Myocyte (in vitro differentiated cells): ENCODE measurements at places on chromosomes 12 and 14.
A peak's percentile ranks its signal among the peaks of the same experiment; 100 is the strongest.

DNA sequence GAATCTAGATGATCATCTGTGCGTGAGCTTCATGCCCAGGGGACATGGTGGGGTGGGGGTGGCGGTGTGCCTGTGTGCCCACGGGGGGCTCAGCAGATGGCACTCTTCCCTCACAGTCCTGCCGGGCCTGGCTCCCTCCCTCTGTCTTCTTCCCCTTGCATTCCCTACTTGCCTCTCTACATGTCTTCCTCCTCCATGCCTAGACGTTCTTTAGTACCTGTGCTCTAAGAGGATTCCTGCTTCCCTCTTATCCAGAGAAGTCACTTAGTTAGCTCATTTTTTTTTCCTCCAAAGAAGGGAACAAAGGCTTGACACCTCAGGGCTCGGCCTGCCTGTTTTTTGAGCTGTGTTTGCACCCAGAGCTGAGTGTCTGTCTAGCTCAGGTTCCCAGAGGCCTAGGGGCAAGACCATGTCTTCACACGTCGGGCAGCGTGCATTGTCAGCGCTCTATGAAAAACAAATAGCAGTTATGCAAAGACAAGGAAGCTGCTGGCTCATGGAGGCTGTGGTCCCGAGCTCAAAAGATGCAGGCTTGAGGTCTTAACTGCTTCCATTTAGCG is 48.8 kb downstream of the NINJ2 start:
- peak; percentile 63 for DNase-seq

- no peak for DNase-seq
Observed at GRCh38 chr14:104141621-104142091, 3.3 kb downstream of the KIF26A start.

DNA sequence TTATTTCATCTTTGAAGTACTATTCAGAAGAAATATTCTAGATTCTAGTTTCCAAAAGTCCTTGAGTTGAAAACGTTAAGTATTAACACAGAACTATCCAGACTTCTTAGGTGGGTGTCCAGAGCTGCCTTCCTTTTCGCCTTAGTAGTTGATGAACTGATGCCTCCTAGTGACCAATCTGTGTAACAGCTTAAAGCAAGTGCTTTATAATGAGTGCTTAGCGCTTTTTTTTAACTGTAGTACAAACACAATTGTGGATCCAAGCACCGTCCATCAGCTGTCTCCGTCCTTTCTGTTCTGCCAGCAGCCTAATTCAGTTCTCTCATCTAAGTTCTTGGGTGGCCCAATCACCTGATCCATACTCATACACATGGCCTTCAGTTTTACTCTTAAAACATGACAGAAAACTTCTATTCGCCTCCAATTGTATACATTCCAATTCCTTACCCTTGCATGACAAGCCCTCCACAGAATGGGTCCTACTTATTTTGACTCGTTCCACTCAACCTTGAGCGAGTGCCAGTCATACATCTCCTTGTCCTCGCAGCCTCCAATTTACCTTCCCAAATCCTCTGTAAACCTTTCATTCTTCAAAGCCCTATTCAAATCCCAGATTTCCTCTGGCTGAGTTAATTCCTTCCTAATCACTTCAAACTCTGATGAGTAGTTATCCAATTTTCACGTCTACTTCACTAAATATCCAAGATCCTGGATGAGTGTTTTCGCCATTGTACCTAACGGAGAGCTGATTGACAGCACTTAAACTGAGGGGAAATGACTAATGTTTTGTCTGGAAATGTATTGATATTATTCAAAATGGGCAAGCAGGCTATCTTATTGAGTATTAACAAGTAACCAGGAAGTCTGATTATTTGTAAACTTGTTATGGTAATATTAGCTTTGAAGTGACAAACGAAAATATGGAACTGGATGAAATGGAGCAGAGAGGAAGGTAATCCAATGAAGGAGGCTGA is 5.8 kb upstream of the PHLDA1 start:
- DNase-seq = peak; percentile 79

- DNase-seq = peak; percentile 91
Observed at GRCh38 chr12:105562199-105562971, 231.9 kb downstream of the C12orf75 start.

GRCh38 chr12:45729233-45730083 is at the start of gene ARID2:
ARID2 (plus strand) TSS chr12:45729706; CDS start chr12:45729837, 131 bp downstream.
- peak; percentile 71 for DNase-seq

- no peak for DNase-seq
Observed at GRCh38 chr12:47391566-47391965, 311.8 kb upstream of the AMIGO2 start.

- peak; percentile 85 for DNase-seq
Observed at GRCh38 chr14:67987606-67988005, 168.0 kb downstream of the RAD51B start.

GRCh38 chr12:51886021-51886710 is 1.7 kb upstream of the ANKRD33 start:
- DNase-seq = peak; percentile 75

DNA sequence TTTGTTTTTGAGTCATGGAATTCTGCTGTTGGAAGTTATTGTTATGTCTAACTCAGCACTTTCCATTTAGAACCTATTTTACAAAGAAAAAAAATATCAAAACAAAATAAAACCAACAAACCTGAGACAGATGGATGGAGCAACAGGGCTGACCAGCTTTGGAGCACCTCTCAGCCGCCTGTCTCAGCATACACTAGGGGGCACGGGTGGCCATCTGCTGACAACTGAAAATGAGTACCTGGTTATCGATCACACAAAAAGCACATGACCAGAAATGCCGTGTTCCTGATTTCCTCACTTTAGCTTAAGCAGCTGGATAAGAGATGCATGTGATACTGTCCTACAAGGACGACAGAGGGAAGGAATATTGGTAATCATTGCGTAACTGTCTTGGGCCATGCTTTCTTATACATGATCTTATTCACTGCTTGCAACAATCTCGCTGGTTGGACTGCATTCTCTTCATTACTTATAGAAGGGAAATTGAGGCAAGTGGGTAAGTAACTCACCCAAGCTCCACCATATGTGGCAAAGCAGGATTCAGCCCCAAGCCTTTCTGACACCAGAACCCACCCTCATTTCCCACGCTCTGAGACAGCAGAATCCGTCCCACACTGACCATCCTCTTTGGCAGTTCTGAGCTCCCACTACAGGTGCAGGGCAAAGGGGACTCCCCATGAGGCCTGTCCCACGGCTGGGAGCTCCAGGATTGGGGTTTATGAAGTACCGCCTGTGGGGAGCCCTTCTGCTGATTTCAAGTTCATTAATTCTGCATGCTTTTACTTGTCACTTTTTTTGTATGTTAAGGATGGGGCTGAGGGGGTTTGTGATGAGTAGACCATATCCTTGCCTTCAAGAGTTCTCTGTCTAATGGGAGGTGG is 43.5 kb downstream of the C14orf132 start:
- no peak for DNase-seq

DNA sequence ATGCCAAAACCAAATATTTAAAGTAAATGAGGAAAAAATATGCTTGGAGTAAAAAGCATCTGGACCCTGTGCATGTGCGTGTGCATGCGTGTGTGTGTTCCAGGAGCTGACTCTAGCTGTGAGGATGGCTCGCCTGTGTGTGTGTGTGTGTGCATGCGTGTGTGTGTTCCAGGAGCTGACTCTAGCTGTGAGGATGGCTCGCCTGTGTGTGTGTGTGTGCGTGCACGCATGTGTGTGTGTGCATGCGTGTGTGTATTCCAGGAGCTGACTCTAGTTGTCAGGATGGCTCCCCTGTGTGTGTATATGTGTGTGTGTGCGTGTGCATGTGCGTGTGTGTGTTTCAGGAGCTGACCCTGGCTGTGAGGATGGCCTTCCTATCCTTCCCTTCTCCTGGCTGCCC is 357.7 kb downstream of the CACNA1C start:
- DNase-seq = no peak

DNA sequence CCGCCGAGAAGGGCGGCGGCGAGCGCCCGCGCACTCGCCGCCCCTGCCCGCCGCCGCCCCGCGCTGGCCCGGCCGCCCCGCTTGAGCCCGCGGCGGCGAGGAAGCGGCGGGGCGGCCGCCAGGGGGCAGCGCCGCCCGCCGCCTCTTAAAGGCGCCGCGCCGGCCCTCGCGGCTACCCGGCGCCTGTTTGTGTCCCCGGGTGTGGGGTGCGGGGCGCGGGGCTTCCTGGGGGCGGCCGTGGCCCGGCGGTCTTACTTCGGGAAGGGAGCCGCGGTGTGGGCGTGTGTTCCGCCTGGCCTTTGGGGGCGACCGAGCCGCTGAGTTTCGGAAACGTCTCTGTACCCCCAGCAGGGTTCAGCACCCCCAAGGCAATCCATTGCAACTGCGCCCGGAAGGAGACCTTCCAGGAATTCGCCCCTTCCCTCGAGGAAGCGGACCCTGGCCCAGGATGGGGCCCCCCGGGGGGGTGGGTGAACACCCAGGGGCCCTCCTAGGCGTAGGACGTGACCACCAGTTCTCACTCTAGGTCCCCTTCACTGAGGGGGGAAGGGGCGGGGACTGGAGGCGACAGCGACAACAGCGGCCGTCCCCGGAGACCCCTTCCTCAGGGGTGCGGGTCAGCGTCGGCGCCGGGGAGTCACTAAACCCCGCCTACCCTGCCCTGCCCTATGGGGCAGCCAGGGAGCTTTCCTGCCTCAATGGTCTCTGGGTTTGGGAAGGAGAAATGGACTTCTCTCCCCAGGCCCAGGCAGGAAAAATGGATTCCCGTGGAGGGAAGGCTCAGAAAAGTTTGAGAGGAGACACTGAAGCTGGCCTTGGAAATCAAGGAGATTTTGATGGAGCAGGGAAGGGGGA is at the start of gene ITPK1:
TSS of gene ITPK1 (minus strand) at position 105 of the 855 bp plus-strand sequence. CDS start 762 bp downstream, outside the sequence.
- DNase-seq = peak; percentile 63

DNA sequence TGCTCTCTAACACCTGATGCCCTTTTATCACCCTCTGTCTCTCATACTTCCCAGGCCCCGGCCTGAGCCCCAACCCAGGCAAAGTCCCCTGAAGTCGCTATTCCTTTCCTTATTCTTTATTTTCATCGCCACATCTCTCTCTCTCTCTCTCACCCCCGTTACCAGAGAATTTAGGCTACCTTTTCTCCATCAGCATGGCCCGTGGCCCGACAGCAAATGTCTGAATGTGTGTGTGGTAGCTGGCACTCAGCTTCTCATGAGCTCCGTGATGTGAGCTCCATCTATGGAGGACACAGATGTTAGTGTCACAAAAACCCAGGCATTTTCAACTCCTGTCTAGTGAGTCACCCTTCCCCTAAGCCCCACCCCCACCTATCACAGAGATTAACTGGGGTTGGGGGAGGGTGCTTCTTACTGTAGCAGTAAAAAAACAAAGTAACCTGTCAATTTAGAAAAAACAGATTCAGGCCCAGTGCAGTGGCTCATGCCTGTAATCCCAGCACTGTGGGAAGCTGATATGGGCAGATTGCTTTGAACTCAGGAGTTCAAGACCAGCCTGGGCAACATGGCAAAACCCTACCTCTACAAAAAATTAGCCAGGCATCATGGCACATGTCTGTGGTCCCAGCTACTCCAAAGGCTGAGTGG is 53.8 kb downstream of the VCPKMT start:
- DNase-seq = peak; percentile 55

DNA sequence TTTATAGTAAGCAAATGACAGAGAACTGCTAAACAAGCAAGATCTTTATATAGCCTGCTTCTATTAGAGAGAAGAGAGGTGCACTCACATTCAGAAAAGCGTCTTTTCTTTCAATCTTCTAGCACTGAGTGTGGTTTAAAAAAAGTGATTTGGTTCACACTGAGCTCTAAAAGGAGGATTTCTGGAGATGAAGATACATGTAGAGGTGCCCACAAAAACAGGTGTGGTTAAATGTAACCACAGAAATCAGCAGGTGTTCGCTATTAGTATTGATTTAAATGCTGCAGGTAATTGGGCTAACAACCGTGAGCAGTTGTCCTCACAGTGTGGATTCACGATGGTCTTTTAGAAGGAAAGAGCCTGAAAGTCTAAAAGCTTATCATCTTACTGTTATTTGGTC is 10.7 kb downstream of the PKP2 start:
- no peak for DNase-seq

DNA sequence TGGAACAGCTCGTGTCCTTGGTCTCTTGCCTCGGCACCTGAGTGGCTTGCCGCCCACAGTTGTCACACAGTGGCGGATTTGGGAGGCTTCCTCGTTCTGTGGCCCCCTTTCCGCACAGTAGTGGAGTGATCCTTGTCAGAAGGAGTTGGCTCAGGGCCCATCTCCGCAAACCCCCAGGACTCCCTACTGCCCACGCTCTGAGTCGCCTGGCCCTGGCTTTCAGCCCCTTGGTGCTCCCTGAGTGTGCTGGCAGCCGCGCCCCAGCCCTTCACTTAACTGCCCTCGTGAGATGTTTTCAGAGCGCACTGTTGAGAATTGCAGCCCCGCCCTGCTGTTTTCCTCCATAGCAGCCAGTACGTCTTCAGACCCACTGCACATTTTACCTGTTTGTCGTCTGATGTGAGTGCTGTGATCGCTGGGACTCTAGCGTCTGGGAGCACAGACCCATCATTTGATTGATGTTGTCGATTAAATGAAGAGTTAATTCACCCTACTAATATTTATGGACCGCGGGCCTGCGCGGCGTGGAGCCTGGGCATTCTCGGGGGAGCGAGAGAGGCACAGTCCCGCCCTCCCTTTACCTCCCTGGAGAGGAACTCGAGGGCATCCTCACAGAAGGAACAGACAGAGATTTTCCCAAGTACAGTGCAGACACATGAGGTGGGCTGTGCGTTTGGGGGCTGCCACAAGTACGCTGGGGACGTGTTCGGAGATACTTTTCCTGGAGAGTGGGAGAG is 91.8 kb downstream of the DDX51 start:
- DNase-seq = no peak

- DNase-seq = no peak
Observed at GRCh38 chr12:115194448-115194847, 510.5 kb upstream of the TBX3 start.

GRCh38 chr14:56055511-56055910 is 62.7 kb upstream of the PELI2 start:
- no peak for DNase-seq

- DNase-seq = no peak
Observed at GRCh38 chr12:11749943-11750690, 100.6 kb downstream of the ETV6 start.

DNA sequence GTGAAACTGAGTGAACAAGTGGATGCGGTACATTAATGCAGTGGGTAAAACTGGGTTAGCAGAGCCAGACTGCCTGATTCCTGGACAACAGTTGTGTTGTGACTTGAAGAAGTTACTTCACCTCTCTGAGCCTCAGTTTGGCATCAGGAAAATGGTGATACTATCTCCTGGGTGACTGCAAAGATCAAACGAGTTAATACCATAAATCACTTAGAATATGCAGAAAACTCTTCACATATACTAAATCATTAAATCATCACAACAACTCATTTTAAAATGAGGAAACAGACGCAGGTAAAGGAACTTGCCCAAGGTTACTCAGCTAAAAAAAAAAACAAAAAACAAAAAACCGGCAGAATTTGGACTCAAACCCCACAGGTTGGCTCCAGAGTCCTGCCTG is 811 bp downstream of the MTERF2 start:
- DNase-seq = no peak

DNA sequence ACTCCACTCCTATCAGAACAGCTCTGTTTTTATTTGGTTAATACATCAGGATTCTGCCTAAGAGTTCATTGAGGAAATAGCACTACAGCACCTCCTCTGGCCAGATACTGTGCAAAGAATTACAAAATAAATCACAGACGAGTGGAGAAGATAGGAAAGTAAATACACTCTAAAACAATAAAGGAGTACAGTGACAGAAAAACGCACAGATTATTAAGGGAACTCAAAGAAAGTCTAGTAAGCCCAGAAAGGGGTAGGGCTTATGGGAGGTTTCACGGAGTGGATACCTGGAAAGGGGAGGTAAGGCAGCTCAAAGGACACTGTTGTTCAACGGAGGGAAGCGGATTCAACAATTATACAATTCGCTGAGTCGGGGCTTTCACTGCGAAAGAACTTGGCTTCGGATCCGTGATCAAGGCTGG is 5.5 kb downstream of the OR10AD1 start:
- no peak for DNase-seq

GRCh38 chr12:106442575-106442974 is 85.0 kb downstream of the POLR3B start:
- peak; percentile 20 for DNase-seq

GRCh38 chr14:58954901-58955861 is 233.3 kb upstream of the DAAM1 start:
- peak; percentile 50 for DNase-seq
